Mammary epithelial cell (primary cell): ENCODE measurements at places on chromosomes 7 and 10. TPM values are rescaled to one million over a fixed set of nuclear protein-coding genes. Genes with fewer than 3 reads are reported as not detected.

Gene TCF7L2
- 10.0 and 19.4 TPM in 2 replicates for total RNA-seq

Gene SH2B2
- 2.9 and 3.4 TPM in 2 replicates for total RNA-seq

Gene OR6V1
- not detected in 2 replicates for total RNA-seq

Gene IDI2
- not detected in 2 replicates for total RNA-seq

Gene SLC26A5
- not detected in 2 replicates for total RNA-seq

Gene SYCE1
- 21.7 and 25.5 TPM in 2 replicates for total RNA-seq

Gene IFIT2
- 0.86 and 1.1 TPM in 2 replicates for total RNA-seq

Gene PGAM2
- not detected for total RNA-seq

Gene PDLIM1
- 105 TPM for total RNA-seq
